ENCODE measurements at places on chromosomes 7 and 10.

GRCh38 chr10:45278860-45279498 lies 36.4 kb downstream of the OR13A1 start:
- no peak for DNase-seq

DNA sequence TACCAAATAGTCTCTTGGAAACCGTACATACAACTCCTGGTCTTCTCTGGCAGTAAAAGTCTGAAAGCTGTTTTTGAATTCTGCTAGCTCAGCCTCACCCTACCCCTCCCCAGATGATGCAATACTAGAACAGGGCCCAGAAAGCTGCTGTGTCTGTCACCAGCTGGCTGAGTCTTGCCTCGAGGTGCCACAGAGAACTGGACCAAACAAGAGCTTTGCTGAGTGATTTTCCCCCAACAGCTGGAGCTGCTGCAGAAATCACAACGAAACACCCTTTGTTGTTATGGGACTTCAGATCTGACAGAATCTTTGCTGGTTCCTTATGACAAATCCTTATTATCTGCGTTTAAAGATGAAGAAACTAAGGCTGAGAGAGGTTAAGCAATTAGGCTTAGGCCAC lies 134.1 kb downstream of the SPAG6 start:
- no peak for DNase-seq

DNA sequence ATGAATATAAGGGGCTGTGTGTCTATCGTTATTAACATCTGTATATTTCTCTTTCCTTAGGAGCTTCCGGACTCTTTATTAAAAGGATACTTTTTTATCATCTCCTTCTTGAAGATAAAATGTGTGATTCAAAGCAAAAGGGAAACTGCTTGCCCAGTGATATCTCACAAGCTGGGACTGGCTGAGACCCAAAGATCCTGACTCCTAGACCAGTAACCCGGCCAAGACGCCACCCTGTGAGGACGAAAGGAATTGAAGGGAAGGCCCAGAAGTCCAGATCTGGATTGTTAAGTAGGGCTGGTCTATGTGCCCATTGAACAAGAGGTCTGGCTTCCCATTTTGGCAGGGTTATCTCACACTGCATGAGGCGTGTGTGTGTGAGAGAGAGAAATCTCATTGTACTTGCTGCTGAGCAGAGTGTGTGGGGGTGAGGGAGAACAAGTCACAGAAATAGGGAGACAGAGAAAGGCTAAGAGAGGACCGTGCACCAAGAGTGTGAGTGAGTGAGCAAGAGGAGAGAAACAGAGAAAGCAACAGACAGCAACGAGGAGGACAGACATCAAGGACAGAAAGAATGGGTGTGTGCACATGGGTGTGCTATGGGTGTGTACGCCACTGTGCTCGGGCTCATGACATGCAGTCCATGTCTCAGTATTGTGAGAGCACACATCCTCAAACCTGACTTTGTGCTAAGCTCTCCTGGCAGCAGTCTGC lies 75.4 kb downstream of the PLXNA4 start:
- no peak for DNase-seq

DNA sequence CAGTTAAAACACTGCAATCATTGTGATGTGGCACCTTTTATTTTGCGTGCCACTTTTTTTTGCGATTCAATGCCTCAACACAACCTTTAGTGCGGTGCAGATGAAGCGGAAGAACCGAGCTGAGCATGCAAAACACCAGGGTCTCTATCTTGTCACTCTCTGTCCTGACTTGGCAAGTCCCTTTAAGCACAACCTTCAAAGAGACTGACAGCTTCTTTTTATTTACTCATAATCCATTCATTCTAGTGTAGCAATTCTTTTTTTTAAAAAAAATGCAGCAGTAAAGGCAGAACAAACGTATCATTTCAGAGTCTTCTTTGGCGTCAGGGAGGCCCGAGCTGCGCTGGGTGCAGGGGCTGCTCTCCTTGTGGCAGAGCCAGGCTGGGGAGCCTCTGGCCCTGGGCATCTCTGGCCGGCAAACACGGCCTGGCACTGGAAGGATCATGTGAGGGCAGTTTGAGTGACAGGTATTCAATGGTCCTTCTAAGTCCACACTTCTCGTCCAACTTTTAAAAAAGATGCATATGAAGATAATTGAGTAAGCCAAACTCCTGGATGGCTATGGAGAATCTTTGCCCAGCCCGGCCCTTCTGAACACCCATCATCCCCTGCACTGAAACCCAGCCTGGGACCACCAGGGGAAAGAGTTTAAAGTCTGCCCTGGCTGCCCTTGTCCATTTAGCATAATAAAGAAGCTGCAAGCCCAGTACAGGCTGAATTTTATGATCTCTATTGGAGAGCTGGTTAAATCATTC lies 3.9 kb downstream of the PTF1A start:
- no peak for DNase-seq

- DNase-seq, result no peak
Measured at GRCh38 chr7:86784765-86785164, 141.1 kb downstream of the GRM3 start.

DNA sequence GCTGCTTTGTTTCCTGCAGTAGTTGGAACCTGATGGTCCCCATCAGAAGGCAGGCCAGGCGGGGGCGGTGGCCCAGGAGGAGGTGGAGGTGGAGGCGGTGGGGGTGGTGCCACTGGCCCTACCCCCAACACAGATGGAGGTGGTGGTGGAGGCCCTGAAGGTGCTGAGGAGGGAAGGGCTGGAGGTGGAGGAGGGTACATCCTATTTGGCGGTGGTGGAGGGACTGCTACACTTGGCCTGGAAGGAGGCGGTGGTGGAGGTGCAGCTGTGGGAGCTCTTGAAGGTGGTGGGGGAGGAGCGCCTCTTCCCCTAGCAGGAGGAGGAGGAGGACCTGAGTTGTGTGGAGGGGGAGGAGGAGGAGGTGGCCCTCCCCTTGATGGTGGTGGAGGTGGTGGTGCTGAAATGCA lies 36.8 kb downstream of the LMOD2 start:
- DNase-seq, result no peak

GRCh38 chr7:136717910-136718557 lies 150.4 kb upstream of the CHRM2 start:
- no peak for DNase-seq

DNA sequence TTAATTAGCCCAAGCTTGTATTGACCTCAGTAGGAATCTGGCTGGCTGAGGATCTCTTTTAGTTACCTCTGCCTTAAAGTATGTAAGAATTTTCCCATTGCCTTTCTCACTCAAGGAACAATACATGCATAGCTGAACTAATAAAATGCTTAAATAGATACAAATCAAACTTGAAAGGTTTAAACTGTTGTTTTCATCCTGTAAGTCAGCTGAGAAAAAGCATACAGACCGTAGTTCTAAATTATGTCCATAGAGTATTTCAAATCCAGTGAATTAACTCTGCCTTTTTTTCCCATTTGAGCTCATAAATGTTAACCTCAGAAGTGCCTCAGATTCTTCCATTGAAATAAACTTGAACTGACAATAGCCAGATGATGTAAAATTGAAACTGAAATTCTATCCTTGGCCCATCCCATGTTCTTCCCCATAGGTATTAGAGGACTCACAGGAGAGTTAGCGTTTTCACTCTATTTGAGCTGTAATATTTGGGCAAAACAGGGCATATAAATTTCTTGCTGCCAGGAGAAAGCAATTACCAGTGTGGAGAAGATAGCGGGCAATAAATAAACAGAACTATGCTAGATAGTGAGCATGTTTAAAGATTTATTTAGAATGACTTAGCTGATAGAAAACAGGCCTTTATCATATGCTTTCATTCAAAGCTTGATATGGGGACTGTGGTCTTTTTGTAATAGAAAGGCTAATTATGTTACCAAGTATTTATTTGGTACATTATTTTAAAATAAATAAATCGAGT lies 163.7 kb downstream of the WNT2 start:
- DNase-seq, result no peak

DNA sequence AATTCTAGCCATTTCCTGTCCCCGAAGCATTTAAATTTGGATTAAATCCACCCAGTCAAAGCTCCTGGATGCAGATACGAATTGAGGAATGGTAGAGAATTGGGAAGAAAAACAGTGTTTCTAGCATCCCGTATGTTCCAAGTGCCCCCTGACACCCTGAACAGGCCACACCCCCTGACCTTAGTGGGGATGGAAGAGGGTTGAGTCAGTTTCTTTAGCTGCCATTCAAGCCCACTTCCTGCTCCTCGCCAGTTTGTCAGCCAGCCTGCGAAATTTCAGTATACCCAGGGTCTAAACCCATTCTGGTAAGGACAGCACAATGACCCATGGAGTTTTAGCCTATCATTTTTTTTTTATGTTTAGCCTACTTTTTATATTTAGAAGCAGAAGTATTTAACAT lies 101.1 kb downstream of the PKD1L1 start:
- no peak for DNase-seq

DNA sequence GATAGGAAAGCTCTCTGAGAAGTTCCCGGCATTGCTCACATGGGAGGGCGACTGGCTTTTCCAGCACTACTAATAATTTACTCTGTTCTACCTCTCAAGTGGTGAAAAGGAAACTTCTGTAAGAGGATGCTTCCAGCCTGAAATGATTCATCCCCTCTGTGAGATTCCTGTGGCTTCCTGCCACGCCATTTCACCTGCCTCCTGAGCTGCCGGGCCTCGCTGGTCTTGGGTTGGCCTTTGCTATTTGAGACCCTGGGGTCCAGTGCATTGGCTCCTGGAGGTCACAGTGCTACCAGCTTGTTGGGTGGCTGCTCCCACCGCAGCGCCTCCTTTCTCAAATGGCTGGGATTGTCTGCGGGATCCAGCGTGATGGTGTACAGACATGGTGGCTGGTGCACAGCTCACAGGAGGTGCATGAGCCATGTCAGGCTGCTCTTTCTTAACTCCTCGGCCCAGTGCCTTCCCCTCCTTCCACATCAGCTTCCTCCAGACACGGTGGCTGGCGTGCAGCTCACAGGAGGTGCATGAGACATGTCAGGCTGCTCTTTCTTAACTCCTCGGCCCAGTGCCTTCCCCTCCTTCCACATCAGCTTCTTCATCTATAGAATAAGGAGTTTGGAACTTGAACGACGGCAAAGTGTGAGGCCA lies 42.9 kb upstream of the PCBD1 start:
- no peak for DNase-seq

DNA sequence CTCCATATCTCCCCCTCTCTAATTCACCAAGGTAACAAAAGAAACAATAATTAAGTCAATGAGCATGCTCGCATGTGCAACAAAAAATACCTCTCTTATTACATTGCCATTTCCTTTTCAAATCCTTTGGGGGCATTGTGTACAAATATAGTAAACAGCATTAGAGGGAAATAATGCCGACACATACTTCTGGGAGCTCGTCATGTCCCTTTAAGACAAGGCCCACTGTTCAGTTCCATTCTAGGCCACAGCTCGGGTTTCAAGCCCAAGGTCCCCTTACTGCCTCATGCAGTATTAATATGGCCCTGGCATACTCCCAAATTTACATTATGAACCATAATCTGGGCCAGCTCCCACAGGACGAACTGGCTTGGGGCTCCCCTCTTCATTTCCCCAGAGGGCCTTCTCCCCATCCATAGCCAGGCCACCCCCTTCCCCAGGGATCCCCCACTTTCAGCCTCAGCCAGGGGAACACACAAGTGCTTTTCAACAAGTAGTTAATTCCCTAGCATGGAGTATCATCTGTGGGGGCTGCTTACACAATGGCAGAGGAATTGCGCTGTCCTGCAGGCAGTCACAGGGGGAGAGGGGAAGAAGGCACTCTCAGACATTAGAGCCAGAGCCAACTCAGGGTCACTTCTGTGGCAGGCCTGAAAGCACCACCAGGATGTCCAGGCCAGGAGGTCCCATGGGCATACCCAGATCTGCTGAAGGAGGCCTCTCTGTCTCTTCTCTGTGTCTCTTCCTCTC lies 110.6 kb downstream of the KCNMA1 start:
- DNase-seq, result no peak

DNA sequence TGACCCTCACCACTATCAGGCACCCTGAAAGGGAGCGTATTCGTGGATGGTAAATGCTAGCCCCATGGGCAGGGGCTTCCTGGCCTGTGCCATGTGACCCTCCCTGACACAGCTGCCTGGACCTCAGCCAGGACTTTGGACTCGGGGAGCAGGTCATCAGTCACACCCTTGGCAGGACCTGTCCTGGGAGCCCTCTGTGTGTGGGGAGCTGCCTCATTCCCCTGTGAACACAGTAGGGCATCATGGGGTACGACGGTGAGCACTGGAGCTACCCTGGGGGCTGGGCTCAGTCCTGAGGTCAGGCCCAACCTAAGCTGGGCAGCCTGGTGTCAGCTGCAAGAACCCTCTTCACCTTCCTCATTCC lies 129.3 kb upstream of the FAM20C start:
- DNase-seq, result no peak

DNA sequence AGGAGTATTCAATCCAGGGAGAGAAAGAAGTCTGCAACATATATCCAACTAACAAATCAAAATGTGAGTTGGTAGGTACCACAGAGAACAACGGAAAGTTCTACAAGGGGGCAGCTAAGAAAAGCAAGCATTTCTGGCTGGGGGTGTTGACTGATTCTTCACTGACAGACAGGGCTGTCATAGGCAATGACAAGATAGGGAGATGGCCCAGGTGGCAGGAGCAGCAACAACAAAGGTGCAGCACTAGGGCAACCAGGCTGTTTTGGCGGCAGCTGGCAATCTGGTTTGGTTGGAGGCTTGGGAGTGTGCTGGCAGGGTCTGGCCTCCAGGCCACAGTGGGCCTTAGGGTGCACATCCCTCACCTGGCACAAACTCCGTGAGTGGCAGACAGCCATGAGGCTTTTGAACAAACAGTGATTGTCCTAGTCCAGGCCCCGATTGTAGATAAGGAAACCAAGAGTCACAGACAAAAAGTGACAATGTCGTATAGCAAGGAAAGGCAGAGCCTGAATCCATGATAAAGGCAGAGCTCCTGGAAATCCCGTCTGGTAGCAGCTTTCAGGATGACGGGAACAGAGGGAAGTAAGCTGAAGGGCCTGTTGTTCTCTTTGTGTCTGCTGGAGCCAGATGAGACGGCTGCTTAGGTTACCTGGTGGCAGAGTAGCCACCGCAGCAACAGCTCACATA lies 28.4 kb downstream of the DPCD start:
- no peak for DNase-seq

DNA sequence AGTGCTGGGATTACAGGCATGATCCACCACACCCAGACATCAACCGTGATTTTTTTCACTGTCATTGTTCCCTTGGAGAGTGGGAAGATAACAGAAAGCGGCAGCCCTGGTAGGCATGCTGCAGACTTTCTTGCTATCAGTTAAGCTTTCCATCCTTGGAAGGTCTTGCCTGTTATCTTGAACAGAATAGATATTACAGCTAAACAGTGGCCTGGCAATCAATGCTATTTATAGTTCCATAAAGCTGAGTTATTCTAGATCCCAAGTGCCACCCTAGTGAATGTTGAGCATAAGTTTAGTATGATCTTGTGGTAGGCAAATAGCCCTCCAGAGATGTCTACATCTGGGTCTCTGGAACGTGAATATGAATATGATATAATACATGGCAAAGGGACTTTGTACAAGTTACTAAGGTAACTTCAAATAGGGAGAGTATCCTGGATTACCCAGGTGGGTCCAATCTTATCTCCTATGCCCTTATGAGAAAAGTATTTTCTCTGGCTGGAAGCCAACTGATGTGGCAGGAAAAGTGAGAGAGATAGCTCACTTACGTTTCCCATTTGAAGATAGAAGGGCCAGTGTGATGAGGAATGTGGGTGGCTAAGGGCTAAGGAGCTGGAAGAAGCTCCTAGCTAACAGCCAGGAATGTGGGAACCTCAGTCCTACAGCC lies 609.1 kb upstream of the IGFBP3 start:
- DNase-seq, result no peak

Data from T-cell (primary cell).